NCI-H345 (cell line): ENCODE measurements at places on chromosomes 13 and 19.

DNA sequence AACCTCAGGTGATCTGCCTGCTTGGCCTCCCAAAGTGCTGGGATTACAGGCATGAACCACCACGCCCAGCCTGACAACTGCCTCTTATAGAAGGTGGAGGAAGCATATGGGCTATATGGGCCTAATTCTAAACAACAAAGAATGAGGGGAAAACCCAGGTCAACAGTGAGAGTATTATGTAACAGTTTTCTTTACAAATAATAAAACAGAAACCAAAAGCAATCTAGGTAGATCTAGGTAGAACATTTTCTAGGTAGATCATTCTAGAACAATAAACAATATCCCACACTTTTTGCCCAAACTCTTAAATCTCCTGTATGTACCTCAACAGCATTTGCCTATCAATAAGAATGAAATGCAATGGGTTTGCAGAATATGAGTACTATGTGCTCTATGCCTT is 267.4 kb downstream of the ABCC4 start:
- DNase-seq: no peak

GRCh38 chr13:71368336-71368735 is 498.7 kb downstream of the DACH1 start:
- no peak for DNase-seq

- DNase-seq: no peak
Observed at GRCh38 chr19:8638078-8638619, 7.7 kb downstream of the NFILZ start.

DNA sequence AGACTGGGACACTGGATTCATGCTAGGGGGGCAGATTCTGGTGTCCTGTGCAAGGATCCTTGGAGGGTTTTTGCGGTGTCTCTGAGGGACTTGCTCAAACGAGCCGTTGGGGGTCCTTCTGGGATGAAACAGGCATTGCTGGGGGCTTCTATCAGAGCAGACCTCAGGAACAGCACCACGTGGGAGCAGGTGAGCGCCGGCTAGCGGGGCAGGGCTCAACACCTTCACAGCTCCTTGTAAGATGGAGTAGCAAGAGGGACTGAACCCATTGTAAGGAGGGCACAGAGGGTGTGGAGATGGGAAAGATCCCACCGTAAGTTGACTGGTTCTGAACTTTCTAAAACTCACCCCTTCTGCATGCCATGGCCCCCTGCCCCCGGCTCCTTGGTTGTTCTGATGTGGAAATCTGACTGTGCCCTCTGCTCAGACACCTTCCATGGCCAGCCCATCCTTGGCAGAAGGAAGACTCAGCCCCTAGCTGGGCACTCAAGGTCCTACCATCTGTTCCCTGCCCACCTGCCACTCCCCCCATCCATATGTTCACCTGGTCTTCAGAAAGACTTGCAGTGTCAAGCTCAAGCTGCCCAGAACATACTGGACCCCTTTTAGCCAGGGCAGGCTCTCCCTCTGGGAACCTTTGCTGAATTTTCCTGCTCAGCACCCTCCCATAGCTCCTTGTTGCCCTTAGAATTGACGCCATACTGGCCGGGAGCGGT is 1.2 kb downstream of the SLC27A1 start:
- no peak for DNase-seq

- DNase-seq: peak; percentile 77
Observed at GRCh38 chr19:10864538-10864899, 6.8 kb upstream of the CARM1 start.

DNA sequence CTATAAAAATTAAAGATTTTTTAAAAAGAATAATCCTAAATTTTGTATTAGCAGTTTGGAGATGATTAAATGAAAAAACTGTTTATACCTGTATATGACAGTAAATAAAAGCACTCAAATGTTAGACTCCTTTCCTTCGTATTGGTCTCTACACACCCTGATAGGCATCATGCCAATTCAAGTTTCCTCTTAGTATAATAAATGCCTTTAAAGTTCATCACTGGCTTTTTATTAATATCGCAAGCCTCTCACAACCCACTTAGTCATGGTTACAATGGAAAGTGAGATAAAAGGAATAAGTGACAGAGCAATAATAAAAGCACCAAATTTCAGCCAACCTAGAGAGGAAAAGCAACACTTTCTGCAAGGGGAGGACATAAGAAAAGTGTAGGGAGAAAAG is 102.2 kb downstream of the PIBF1 start:
- DNase-seq: no peak

- peak; percentile 16 for DNase-seq
Observed at GRCh38 chr13:95323930-95324662, 22.8 kb upstream of the ABCC4 start.

DNA sequence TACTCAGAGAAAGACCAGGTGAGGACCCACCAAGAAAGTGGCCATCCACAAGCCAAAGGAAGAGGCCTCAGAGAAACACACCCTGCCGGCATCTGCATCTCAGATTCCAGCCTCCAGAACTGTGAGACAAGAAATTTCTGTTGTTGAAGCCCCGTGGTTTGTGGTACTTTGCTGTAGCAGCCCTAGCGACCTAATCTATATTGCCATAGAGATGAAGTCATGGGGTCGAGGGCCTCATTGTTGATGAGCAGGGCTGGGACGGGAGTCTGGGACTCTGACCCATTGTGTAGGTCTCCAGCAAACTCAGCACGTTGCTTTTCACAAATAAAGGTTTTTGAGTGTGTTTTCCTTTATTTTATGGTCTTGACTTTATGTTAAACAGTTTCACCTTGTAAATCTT is 174.9 kb downstream of the TNFSF13B start:
- DNase-seq: no peak

GRCh38 chr13:101242720-101243119 is 173.6 kb downstream of the NALCN start:
- no peak for DNase-seq

- DNase-seq: peak; percentile 94
Observed at GRCh38 chr19:8307965-8308866, at the start of gene CD320. Gene CD320, minus strand, starts transcription at chr19:8308358. Its CDS starts 68 bp downstream, at chr19:8308290.

DNA sequence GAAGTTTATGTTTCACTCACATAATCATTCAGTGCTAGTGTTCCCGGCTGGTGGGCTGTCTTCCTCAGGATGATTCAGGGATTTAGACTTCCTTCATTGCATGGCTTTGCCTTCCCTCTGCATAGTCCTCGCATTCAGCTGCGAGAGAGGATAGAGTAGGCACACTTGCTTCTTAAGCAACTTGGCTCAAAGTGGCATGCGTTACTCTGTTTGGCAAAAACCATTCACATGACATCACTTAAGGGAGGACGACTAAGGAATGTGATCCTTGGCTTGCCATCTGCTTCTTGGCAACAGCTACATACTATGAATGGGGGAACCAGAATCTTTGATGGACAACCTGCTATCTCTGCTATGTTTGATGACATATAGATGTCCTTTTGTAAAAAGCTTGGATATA is 359.3 kb downstream of the TDRD3 start:
- no peak for DNase-seq

GRCh38 chr13:105074755-105075154 is 1460.7 kb downstream of the EFNB2 start:
- DNase-seq: no peak

DNA sequence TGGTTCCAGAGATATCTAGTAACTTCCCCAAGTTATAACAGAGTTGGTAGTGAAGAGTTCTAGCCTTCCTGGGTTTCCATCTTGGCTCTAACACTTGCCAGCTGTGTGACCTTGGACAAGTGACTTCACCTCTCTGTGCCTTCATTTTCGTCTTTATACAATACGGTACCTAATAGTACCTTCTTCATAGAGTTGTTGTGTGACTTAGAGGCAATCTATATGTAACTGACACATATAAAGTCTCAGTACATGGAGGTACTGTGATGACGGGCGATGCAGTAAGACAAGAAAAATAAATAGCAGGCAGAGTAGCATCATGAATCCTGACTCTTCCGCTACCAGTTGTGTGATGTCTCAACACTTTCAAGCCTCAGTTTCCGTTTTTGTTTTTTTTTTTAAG is 8.0 kb upstream of the CLASRP start:
- no peak for DNase-seq

- no peak for DNase-seq
Observed at GRCh38 chr13:25973576-25973975, 78.2 kb downstream of the SHISA2 start.
